ENCODE measurements at places on chromosomes 7 and 10.
A peak's percentile ranks its signal among the peaks of the same experiment; 100 is the strongest.

GRCh38 chr10:67883710-67884312, 645 bp upstream of the SIRT1 start:
- DNase-seq = no peak

DNA sequence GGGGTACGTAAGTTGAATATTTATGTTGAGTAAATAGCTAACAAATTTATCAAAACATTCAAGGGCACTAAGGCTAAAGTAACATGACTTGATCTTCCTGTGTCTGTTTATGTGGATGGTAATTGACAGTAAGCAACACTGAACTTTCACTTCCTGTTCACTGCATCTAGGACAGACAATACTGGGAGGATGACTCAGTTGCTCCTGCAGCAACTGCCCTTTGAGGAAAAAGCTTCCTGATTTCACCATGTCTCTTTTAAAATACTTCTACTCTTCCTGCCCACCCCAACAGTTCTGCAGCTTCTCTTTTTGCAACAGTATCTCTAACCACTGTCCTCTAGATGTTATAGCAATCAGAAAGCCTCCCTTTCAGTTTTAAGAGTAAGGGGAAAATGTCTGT, 76.6 kb upstream of the HGF start:
- DNase-seq = peak; percentile 39

DNA sequence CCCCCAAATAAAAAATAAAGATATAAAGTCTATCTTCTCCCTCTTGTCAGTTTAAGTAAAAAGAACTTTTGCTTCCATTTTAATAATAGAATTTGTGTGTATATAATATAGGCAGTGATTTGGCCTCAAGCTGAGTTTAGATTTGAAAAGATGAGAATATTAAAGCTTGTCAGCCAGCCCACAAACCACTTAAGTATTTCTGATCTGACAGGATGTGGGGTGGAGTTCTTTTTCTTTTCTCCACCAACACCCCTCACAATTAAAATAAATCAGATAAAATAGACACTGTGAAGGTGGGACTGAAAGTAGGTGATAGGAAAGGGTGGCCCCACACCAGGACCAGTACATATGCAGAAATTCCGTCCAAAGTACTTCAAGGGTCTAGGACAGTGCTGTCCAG, 714.1 kb downstream of the AUTS2 start:
- DNase-seq = no peak

- no peak for DNase-seq
Measured at GRCh38 chr7:120856198-120856597, 1.7 kb downstream of the TSPAN12 start.

- DNase-seq = peak; percentile 5
Measured at GRCh38 chr10:18293536-18294510, 153.6 kb downstream of the CACNB2 start.

- no peak for DNase-seq
Measured at GRCh38 chr10:106592396-106592795, 572.1 kb downstream of the SORCS1 start.

DNA sequence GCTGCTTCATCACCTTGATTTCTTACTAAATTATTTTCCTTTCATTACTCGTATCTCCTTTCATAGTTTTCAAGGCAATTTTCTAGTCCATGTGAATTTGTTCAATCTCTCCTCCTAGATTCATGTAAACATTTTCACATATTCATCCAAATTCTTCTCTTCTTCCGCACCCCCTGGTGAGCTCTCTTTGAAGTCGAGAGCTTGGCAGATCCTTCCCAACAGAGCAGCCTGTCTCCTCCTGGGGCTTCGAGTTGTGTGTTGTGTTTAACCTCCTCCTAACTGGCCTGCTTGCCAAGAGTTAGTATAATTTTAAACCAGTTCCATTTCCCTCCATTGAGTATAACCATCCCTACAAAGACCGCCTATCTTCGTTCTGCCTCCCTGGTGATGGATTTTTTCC, 272.4 kb upstream of the CELF2 start:
- DNase-seq = no peak

DNA sequence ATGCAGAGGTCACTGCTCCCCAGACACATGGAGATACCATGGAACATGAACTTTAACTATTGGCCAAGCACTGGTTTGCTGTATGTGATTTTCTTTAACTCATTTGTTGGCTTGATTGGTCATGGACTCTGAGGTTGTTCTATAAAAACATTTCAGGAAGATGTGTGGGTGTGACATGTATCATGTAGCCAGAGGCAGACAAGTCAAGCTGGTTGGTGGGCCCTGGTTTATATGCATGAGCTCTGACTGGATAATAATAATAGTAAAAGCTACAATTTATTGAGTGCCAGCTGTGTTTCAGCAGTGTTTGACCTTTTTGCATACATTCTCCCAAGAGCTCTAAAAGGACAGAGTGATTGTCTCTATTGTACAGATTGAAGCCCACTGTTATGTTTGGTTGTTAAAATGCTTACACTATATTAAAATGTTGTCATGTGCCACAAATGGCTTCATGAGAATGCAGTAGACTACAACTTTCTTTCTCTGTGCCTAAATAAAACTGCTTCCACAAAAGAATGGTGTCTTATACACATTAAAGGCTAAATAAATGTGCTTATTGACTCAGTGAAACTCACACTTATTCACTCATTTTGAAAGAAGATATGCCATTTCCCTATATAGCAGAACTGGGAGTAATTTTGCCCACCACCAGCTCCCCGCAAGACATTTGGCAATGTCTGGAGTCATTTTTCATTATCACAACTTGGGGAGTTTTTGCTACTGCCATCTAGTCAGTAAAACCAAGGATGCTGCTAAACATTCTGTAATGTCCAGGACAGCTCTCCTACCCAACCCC, 243.6 kb upstream of the NFE2L3 start:
- DNase-seq = no peak

DNA sequence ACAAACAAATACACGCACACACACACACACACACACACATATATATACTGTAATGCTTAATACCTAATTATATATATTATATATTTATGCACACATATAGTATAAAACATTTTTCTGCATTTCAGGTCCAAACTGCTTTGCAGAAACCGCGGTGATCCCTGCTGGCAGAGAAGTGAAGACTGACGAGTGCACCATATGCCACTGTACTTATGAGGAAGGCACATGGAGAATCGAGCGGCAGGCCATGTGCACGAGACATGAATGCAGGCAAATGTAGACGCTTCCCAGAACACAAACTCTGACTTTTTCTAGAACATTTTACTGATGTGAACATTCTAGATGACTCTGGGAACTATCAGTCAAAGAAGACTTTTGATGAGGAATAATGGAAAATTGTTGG, 138.5 kb downstream of the VWC2 start:
- DNase-seq = no peak

DNA sequence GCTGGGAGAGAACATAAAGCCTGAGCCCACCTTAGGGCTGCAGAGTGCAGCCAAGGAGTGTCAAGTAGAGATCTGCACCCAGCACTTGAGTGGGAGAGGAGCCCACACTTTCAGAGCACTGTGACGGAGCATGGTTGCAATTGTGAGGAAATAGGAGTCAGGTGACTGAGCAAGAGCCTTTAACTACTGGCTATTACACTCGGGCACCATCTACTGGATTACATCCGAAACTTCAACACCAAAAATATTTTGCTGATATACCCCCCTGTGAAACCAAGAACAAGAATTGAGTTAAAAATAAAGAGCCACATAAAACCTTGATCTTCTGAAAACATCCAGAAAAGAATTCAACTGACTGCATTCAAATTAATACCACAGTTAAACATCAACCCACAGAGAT, 657.9 kb downstream of the NXPH1 start:
- no peak for DNase-seq

All from fibroblast of skin of right biceps (primary cell).